ENCODE measurements at places on chromosomes 3 and 15.

DNA sequence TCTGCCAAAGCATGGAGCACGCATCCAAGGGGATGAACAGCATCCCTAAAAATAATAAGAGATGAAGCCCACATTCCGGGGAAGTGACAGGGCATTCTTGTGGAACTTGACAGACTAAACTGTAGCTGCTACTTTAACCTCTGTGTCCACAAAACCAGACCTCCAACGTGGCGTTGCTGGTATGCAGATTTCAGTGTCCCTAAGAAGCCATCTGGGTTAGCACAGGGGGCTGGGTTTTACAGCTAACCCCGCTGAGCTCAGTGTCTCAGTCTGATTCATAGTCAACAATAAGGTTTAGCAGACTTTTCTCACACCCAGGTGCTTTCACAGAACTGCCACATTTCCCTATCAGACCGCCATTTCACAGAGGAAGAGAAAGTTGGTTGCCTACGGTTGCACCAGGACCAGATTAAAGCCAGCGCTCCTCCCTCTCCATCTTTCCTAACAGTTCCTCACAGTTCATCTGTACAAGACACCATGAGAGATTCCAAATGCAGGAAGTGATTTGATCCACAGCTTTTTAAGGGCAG, 61.6 kb upstream of the CTDSPL start:
- no peak for DNase-seq

DNA sequence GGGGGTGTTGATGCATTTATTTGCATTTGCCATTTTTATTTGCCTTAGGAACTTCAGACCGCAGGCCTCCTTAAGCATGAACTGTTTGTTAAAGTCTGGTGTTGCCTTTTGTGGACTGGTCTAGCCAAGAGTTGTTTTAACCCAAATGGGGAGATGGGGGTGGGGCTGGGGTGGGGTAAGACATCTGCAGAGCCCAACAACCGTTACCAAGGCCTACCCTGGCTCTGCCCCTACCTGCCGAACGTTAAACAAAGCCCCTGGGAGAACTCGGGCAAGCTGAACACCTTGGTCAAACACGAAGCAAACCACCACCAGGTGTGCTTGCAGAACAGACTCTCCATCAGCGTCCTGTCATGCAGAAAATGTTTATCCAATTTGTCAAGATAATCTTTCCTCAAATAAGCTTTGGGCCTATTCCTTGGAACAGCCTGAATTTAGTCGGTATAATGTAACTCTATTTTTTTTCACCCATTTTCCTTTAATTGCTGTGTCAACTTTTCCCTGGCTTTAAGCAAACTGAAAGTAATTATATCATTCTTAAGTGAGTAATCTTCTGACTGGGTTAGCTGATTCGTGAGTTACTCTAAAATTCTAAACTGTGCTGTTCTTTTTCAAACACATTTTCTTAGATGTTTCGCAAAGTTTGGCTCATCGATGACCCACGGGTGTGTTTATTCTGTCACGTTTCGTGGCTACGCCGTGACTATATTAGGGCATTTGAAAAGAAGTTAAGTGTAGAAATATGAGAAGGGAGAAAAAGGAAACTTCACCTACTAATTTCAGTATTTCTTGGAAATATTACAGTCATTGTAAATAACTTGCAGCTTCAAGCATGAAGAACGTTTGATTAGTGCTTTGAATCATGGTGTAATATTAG, 127.6 kb downstream of the SOX2 start:
- DNase-seq = no peak

- DNase-seq = no peak
These were observed 36.8 kb downstream of the SNTN start for GRCh38 chr3:63689285-63689684.

DNA sequence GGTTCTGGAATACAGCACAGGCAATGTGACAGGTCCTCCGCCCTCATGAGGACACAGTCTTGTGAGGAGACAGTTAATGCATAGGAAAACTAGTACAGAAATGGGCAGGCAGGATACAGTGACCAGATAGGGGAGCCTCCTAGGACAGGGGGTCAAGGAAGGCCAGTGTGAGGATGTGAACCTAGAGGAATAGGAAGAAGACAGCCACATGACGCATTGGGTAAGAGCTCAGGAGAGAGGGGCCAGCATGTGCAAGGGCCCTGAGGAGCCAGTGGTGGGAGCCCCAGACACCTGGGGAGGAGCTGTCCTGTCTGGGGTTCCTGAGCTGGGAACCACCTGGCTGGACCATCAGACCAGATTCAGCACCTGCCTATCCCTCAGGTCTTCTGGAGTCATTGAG, 15.6 kb downstream of the IRAK2 start:
- no peak for DNase-seq

- no peak for DNase-seq
These were observed 230.5 kb upstream of the CHRNA7 start for GRCh38 chr15:31799715-31800321.

DNA sequence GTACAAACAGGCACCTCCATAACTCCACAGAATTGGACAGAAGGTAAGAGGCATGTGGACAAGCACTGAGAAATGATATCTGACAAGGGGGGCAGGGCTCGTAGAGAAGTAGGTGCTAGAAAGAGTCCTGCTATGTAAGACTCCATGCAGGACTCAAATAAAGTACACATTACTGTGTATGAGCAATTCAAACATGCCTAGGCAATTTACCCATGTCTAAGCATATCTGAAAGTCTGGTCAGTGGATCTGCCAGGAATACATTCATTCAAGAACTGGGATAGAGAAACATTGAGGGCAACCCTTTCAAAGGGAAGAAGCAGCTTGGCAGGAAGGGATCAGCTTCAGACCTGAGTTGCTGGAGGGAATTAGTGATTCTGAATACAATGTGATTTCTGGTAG, 174.1 kb upstream of the MCTP2 start:
- no peak for DNase-seq

DNA sequence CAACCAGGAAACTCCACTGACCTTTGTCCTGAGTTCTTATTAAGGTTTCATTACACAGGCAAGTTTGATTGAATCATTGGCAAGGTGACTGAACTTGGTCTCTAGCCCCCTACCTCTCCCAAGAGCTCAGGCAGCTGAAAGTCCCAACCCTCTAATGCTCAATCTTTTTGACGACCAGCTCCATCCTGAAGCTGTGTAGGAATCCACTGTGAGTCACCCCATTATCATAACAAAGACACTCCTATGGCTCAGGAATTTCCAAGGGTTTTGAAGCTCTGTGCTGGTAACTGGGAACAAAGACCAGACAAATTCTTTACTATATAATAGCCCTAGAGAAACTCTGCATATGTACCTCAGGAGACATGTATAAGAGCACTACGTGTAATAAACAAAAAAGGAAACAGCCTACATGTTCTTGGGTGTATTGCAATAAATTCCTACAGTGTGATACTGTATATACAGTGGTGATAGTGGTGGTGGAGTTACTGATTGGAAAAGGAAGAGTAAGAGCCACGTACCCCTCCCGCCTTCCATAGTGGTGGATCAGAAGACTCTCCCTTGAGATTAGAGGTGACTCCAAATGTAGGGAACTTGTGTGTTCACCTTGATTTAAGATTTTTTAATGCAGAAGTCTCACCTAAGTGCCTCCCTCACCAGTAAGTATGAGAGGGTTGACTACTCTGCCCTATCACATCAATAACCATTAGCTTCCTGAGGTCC, 116.6 kb downstream of the ST8SIA2 start:
- DNase-seq = no peak

- DNase-seq = no peak
These were observed 71.4 kb downstream of the ITGB5 start for GRCh38 chr3:124815781-124816180.

DNA sequence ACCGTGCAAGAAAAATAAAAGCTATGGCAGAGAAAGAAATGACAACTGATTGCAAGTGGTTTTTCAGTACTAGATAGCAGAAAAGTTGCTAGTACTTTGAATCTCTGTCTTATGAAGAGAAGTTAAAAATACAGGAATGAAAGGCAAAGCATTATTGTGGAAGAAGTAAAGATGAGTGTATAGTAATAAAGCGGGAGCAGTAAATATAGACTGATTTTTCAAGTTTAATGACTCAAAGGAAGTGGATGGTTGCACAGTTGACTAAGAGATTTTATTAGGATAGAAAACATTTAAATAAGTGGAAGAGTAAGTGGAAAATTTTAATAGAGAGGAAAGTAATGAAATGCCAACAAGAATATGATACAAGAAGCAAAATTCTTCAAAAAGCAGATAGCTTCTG, 1076.1 kb upstream of the CADM2 start:
- no peak for DNase-seq

DNA sequence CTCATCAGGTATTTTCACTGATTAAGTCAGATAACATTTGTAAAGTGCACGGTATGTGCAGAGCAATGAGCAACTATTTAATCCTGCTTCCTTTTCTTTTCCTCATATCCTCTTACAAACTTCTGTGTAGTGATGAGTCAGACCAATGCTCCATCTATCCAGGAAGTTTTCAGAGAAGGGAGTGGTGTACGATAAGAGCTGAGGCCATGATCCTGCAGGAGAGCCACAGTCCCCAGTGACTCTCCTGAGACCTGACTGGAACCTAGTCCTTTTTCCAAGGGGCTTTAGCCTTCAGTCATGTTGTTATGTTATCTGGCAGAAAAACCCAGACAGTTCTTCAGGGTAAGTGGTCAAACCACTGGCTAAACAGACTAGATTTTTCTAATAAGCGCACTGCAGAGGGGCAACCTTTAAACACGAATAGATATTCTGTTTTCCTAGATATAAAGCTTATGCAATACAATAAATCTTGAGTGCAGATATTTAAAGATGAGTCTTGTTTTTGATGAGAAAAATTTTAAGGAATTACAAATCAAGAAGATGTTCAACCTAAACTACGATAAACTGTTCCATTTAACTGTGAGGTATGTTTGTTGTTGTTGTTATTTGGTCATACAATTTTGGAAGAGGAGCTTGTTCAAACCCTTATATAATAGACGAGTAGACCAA, 110.5 kb upstream of the RAP2B start:
- DNase-seq = no peak

- no peak for DNase-seq
These were observed 177.1 kb upstream of the UMPS start for GRCh38 chr3:124553178-124553577.

GRCh38 chr3:169526246-169526645, 137.3 kb downstream of the MECOM start:
- DNase-seq = no peak

- no peak for DNase-seq
These were observed 256.6 kb upstream of the NR2F2 start for GRCh38 chr15:96073908-96074307.

GRCh38 chr3:116470605-116471197, 25.4 kb upstream of the LSAMP start:
- DNase-seq = no peak

- no peak for DNase-seq
These were observed 43.1 kb upstream of the WDR5B start for GRCh38 chr3:122458992-122459391.

DNA sequence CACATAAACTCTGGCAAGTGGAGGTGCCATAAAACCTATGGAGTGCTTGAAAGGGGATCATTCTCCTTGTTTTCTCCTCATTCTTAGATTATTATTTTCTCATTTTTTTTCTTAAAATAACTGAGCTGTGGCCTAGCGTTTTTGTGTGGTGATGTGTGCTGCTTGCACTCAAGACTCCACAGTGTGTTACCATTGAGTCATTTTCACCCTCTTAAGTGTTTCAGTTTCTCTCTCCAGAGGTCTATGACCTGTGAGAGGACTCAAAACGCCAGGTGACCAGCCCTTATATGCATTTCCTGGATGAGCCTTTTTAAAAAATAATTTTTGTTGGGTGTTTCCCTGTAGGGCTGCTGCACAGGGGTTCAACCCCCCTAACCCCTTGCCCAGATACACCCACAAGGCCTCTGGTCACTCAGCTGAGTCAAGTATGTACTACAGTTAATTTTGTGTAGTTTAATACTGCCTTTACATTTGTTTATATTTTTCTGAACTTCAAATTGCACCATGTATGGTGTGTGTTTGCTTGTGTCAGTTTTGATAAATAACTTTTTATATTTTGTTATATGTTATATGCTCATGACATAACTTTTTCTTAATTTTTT, 15.4 kb upstream of the BTLA start:
- no peak for DNase-seq

DNA sequence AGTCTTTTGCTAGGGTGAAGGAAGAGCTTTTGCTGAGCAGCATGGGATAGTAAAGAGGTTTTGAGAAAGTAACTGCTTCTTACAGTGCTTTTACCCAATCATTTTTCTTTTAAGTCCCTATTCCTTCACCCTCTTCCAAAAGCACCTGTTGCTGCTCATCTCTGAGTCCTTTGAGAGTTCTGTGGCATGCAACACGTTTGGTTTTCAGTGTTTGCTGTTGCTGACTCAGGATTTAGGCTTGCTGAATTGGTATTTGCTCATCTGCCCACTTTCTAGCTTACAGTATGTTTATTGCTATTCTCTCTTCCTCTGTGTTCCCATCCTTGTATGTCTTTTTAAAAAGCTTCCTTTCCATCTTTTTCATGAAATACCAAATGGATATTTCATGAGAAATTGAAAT, 55.9 kb upstream of the THRB start:
- DNase-seq = no peak

- DNase-seq = no peak
These were observed 52.5 kb upstream of the SUCLG2 start for GRCh38 chr3:67706934-67707333.

DNA sequence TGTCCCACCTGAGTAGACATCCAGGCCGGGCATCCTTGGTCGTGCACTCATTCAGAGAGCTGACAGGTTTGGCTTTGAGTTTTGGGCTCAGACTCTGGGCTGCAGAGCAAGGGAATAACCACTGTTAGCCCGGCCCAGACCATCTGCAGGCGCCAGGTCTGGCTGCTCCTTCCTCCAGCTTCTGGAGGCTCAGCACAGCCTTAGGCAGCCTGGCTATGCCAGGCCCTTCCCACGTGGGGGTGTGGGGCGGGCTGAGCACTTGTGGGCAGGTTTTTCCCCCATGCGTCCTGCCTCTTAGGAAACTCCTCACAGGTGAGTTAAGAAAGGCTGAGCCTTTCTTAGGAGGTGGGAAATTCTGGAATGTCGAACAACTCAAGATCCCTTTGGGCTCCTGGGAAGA, 11.2 kb downstream of the PLA2G4B start:
- DNase-seq = no peak

- DNase-seq = no peak
These were observed 73.0 kb upstream of the GLCE start for GRCh38 chr15:69087366-69087976.

DNA sequence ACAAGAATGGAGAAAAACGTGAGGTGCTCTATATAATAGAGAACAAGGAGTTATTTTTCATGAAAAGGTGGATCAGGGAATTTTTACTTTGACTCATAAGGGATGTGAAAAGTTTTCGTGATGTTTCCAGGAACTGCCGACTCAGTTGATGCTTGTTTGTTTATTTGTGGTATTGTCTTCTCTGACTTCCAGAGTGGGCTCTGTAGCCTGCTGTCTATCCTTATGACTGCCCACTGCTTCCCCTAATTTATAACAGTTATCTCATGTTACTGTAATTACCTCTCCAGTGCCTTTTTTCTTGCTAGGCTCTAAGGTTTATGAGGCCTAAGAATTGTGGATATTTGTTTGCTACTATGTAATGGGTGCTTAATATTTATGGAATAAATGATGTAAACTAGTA, 12.3 kb downstream of the ARL13B start:
- no peak for DNase-seq

GRCh38 chr3:185197068-185197467, 44.2 kb upstream of the C3orf70 start:
- no peak for DNase-seq

- DNase-seq = no peak
These were observed 159.8 kb upstream of the MITF start for GRCh38 chr3:69579306-69580041.
